Pons (tissue), 1 donor: ENCODE measurements at places on chromosomes 2 and 18.

- no peak for DNase-seq
These were observed 94.4 kb downstream of the LBH start for GRCh38 chr2:30325600-30326328.

GRCh38 chr2:27211241-27211942 is 449 bp upstream of the ATRAID start:
- DNase-seq: no peak

DNA sequence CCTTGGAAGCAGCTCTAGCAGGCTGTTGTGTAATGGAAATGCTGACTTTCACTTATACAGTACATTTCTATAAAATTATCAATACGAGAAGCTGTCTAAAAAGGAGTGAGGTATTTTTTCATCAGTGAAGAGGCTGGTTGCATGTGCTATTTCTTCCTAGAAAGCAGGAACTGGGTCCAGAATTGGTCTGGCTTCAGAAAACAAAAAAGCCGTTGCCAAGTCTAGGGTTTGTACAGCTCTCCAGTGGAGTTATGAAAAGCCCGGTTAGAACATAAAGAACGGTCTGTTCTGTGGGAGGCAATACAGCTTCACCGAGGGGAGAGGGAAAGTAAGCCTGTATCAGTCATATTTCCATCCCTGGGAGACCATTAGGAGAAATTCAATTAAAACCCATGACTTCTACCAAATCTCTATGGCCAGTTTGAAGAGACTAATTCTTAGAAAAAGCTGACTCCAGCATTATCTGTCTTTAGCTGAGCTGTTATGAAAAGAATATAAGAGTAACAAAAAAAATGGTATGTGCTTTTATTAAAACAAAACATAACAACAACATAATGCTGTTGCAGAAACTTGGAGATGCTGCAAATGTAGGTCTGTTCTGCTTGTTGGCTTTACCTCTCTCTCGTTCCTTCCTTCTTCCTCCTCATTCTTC is 217.0 kb downstream of the CMPK2 start:
- peak; percentile 58 for DNase-seq

GRCh38 chr2:72104821-72105588 is 42.7 kb downstream of the CYP26B1 start:
- DNase-seq: no peak

- DNase-seq: no peak
These were observed 596.4 kb downstream of the NYAP2 start for GRCh38 chr2:225995796-225996461.
